MV-4-11 (cell line): ENCODE measurements at places on chromosomes 4 and X.

GRCh38 chrX:103704863-103705262 is 5.8 kb upstream of the TMEM31 start:
- no peak for DNase-seq

- DNase-seq, result no peak
These were observed 285.3 kb downstream of the ANKRD50 start for GRCh38 chr4:124427095-124427767.

DNA sequence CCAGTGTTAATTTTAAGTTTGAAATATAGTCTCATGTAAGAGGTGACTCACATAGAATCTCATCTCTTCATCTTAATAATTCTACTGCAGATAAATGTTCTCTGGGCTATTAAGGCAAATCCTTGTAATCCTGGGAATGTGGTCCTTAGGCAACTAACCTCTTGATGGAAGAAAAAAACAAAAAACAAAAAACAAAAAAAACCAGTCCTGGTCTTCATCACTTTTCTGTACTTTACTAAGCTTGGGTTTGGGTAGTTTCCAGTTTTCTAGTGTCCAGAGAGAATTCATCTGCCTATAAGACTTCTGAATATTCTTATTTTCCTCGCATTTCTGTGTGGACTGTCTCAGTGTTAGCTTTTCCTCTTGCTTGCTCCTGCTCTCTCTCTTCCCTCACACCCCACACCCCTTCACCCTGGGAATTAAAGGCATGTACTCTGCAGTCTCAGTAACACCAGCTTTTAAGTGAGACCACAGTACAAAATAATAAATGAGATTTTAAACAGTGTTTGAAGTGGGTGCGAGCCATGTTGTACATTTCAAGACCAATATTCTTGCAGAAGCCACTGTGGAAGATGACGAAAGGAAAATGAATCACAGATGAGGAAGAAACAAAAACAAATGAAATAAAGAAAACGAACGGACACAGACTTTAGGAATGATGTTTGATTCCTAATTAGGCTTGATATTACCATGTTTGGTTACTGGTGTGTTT is 51.7 kb downstream of the HAND2 start:
- DNase-seq, result no peak

- no peak for DNase-seq
These were observed 135.3 kb upstream of the IL1RAPL2 start for GRCh38 chrX:104430742-104431119.

GRCh38 chr4:10891866-10892265 is 207.3 kb upstream of the CLNK start:
- no peak for DNase-seq

GRCh38 chr4:90960840-90961239 is 833.6 kb downstream of the CCSER1 start:
- DNase-seq, result no peak

DNA sequence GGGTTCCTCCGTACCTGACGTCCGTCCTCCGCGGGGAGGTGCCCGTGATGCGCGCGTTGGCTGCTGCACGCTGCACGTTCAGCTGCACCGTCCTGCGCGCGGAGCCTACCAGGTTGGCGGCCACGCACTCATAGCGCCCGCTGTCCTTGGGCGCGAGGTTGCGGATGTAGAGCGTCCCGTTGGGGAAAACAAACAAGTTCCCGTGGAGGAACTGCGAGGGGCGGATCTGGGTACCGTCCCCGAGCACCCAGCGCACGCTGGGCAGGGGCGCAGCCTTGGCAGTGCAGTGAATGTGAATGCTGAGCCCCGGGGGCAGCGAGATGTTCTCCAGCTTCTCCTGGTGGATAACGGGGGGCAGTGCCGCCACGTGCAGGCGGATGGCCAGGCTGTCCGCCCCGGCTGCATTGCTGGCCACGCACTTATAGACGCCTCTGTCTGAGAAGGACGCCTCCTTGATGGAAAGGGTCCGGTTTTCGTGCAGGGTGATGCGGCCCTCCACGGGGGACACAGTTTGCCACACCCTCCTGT is 29.2 kb downstream of the MXRA5 start:
- no peak for DNase-seq

DNA sequence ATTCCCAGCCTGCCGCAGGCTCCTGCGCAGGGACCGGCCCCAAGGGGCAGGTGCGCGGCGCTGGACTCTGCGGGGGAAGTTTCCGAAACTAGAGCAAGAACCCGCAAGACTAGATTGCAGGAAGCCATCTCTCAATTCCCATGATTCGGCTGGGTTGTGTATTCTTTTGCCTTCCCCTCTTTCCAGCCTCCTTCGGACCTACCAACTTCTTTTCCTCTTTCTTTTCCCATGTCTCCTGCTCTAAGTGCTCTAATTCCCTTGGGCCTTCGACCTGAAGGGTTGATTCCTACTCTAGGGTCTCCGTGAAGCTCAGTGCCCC is 645 bp upstream of the OPHN1 start:
- DNase-seq, result no peak
